Activated CD8-positive, alpha-beta memory T cell treated with anti-CD3 and anti-CD28 coated beads for 1 hour (primary cell): ENCODE measurements at places on chromosomes 2 and 18.

DNA sequence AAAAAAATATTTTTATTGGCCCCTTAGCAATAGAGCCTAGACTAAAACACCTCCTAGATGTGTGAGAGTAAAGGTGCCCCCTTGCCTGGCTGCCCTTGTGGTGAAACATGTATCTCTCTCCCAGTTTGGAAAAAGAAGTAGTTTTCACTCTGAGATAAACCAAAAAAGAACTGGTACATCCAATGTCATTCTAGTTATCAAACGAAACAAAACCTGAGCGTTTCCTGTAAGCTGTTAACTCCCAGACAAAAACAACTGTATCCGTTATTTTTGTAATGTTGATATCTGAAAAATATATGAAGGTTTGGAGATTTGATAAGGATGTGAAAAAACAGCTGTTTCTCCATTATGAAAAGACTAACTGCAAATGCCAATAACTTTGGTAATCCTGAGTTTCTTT lies 24.3 kb downstream of the HEATR5B start:
- no peak for DNase-seq

DNA sequence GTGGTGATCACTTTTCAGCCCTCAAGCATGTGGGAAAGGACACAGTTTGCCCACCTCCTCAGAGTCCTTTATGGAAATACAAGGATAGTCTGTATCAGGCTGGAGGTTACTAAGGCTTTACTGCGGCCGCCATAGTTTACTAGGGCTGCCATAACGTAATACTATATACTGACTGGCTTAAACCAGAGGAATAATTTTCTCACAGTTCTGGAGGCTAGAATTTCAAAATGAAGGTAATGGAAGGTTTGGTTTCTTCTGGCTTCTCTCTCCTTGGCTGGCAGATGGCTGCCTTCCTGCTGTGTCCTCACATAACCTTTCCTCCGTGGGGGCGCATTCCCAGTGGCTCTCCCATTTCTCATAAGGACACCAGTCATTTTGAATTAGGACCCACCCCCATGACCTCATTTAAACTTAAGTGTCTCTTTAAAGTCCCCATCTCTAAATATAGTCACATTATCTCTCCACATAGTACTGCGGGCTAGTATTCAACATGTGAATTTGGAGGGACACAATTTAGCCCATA lies 12.5 kb upstream of the ATIC start:
- DNase-seq, result no peak

DNA sequence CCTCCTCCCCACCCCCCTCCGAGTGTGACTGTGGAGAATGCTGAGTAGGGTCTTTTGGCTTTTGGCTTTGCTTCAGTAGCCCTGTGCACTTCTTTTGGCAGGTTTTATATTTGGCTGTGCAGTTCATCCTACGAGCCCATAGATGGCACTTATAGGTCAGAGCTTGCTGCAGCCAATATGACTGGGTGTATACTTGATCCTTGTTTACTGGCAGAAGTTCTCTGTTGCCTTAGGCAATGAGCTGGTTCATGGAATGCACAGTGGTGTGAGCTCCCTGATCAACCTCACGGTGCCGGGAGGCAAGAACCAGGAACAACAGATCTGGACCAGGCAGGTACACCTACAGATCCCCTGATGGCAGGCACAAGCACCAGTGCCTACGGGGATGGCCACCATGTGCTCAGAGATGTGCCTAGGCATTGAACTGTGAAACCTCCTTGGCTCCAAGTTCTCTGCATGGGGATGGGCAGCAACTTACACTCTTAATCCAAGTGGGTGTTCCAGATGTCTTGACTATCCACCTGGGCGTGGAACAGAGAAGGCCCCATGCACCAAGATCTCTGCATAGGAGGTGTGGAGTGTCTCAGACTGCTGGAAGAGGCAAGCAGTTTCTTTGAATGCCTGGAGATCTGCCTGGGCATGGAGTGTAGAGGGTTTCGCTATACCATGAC lies 190.4 kb downstream of the KIAA1328 start:
- DNase-seq, result no peak

GRCh38 chr2:173874003-173874893 lies 90.9 kb downstream of the SP3 start:
- DNase-seq, result no peak

GRCh38 chr18:25457601-25458000 lies 105.6 kb upstream of the ZNF521 start:
- DNase-seq, result no peak

GRCh38 chr2:69238449-69239031 lies 148.5 kb downstream of the GFPT1 start:
- no peak for DNase-seq

DNA sequence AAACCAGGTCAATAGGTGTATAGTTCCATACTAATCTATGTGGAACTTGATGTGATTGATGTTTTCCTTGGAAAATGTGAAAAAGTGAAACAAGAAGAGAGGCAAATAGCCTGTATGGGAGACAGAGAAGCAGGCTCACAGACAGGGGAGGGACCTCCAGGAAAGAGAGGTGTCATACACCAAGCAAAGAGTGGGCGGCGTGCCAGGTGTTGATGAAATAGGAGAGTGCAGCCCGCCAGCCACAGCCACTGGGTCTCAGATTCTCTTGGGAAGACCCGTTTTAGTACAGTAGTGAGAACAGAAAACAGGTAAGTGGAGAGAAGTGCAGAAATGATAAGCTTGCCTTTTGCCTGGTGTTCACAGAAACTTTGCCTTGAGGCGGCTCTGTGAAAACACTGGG lies 301.9 kb downstream of the ZNF407 start:
- DNase-seq, result no peak

DNA sequence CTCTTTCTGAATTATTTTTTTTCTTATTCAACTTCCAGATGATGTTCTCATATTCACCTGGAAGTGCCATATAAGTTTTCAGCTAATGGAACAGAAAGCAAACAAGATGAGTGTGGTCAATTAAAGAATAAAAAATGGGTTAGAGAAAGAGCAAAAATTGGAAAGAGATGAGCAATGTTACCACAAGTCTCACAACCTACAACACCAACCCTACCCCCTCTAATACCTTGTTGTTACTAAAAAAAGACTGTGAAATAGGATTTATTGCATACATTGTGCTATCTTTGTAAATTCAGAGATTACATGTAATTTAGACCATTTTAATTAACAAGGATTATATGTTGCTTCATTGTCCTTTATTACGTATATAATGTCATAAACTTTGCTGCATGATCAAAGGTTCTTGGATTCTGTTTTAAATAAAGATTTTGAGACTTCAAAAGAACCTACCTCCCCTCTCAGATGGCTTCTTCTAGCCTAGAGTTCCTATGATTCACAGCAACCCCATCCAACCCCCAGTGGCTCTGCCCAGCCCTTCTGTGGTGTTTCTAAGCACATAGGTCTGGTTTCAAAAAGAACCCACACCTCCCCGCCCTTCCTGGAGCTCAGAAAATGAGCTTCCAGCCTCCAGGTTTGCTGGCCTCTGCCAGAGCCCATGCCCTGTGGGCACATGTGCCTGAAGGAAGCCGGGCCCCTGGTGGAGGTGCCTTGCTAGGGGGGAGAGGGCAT lies 24.7 kb downstream of the LGALSL start:
- no peak for DNase-seq

- DNase-seq, result no peak
Observed at GRCh38 chr2:209773377-209773776, 1.7 kb downstream of the UNC80 start.

DNA sequence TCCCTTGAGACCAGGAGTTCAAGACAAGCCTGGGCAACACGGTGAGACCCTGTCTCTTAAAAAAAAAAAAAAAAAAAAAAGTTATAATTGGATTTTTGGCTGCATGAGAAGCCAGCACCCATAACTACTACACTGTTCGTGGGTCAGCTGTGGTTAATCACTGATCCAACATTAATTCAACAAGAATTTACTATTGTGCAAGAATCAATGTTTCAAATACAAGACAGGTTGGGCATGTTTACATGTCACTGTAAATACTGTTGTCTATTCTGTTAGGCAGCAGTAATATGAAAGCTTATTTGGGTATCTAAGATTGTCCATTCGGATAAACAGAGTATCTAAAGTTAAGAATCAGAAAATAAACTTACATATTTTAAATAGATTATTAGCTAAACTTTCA lies 62.3 kb downstream of the ESCO1 start:
- DNase-seq, result no peak

DNA sequence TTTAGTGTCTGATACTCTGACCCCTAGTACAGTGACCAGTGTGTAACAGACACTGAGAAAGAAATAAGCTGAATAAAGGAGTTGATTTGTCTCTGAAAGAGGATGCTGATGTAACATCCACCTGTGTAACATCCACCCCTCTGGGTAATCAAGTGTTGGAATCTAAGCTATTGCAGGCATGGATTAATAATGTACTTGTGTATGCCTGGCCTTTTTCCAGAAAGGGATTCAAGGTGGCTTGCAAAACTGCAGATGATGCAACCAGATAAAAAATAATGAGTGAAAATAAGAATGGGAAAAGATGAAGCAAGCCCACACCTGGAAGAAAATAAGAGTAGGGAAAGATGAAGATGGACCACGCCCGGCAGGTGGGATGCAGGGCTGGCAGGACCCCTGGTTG lies 48.2 kb upstream of the FOXI3 start:
- DNase-seq, result no peak

DNA sequence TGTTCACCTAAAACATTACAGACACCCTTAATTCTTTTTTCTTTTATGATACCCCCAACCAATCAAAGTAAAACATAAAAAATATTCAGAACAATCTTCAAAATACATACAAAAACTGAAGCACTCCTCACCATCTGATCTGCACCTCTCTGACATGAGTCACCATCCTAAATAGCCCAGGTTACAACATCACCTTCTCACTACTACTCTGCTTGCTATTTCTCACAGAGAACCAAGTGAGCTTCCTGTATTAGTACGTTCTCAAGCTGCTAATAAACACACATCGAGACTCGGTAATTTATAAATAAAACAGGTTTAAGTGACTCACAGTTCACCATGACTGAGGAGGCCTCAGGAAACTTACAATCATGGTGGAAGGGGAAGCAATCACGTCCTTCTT lies 183.5 kb downstream of the CBLN2 start:
- no peak for DNase-seq

GRCh38 chr2:201228271-201228911 lies 31.9 kb upstream of the CASP8 start:
- no peak for DNase-seq

GRCh38 chr18:54923339-54923956 lies 35.8 kb downstream of the CCDC68 start:
- DNase-seq, result no peak

DNA sequence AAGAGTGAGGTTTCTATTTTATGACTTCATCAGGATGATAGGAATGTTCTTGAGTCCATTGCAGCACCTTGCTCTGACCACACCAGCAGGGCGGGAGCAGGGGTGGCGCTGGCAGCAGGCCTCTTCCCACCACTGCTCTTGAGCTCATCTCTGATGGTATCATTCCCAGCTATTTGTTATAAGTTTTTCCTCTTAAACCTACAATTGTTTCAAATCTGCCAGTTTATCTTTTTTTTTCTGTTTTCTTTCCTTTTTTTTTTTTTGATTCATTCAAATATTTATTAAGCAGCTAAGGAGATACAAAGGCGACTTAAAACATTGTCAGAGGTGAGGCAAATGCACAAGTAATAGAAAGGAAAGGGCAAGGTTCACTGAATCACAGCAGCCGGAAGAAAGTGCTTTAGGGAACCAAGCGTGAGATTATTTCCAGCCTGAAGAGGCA lies 28.7 kb downstream of the NIFK start:
- no peak for DNase-seq
